ENCODE measurements at places on chromosomes 2 and 18.

GRCh38 chr2:194602750-194603149 lies 1054.3 kb upstream of the SLC39A10 start:
- no peak for DNase-seq

GRCh38 chr18:50193796-50194630 lies 934 bp downstream of the MYO5B start:
- DNase-seq = no peak

GRCh38 chr2:216649574-216649973 lies 16.4 kb downstream of the IGFBP2 start:
- no peak for DNase-seq

- peak; percentile 29 for DNase-seq
Observed at GRCh38 chr2:96763511-96764252, 3.0 kb downstream of the CNNM4 start.
